NCI-H2029 (cell line): ENCODE measurements at places on chromosomes 7 and 10.

GRCh38 chr7:20232848-20233247 is 15.7 kb upstream of the MACC1 start:
- DNase-seq, result no peak

- no peak for DNase-seq
Observed at GRCh38 chr7:1018334-1018695, 26.0 kb upstream of the GPR146 start.

GRCh38 chr10:43094085-43094484 is 17.2 kb downstream of the RET start:
- DNase-seq, result no peak

DNA sequence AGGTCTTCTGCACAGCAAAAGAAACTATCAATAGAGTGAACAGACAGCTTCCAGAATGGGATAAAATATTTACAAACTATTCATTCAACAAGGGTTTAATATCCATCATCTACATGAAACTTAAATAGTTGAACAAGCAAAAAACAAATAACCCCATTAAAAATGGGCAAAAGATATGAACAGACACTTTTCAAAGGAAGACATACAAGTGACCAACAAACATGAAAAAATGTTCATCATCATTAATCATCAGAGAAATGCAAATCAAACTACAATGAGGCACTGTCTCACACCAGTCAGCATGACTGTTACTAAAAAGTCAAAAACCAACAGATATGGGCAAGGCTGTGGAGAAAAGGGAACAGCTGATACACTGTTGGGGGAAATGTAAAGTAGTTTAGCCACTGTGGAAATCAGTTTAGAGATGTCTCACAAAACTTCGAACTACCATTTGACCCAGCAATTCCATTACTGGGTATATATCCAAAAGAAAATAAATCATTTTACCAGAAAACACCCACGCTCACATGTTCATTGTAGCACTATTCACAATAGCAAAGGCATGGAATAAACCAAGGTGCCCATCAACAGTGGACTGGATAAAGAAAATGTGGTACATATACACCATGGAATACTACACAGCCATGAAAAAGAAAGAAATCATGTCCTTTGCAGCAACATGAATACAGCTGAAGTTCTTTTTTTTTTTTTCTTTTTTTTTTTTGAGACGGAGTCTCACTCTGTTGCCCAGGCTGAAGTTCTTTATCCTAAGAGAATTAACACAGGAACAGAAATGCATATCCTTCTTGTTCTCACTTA is 172.6 kb downstream of the KLF6 start:
- no peak for DNase-seq

DNA sequence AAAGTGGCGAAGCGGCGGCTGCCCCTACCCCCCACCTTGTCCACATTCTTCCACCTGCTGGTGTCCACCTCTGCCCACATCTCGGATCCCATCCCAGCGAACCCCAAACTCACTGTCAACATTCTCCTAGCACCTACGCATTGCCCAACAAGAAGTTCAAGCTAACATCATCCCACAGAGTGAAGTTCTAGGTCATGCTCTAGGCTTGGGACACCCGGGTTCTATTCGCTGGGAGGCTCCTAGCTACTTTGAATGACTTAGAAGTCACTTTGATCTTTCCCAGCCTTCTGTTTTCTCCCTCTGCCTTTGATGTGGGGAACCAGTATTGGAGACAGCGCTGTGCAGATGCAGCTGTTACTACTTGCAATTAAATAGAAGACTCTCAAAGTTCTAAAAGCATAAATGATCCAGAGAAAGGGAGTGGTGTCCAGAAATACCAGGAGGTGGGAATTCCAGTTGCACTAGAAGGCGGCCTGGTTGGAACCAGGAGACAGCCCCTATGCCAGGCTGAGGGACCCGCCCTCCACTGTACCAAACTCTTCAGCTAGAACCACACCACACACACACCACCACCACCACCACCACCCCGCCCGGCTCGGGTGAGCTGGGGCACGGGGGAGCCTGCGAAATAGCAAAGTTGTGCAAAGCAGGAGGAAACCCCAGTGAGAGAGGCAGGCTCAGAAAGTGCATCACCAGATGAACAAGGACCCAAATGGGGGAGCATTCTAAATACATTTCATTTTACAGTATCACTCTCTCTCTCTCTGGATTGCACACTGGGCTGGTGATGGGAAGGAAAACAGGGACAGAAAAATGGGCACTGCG is 5.5 kb upstream of the VGF start:
- no peak for DNase-seq

DNA sequence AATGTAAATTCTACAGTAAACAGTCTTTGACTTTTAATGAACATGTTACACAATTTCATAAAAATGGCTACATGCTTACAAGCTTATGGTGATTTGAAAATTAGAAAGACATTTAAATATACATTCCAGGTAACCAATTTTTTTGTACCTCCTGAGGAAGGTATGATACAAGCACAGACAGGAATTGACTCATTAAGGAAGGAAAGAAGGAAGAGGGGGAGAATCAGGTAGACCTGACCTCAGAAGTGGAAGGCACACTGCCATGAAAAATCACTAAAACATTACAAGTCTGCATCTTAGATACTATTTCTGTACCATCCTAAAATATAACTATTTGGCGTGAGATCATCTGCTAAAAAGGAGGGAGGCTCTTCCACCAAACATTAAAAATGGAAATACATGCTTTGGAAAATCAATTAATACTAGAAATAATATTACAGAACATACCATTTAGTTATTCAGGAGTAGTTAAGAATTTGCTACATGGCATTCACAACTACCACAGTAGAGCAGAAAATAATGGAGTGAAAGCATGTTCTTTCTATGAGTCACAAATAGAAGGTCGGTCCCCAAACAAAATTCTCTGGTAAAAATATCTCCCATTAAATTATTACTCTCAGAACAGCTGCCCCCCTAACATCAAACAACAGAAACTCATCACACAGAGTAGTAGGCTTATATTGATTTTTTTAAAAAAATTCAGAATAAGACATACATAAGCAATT is 15.2 kb downstream of the RAB11FIP2 start:
- DNase-seq, result no peak

DNA sequence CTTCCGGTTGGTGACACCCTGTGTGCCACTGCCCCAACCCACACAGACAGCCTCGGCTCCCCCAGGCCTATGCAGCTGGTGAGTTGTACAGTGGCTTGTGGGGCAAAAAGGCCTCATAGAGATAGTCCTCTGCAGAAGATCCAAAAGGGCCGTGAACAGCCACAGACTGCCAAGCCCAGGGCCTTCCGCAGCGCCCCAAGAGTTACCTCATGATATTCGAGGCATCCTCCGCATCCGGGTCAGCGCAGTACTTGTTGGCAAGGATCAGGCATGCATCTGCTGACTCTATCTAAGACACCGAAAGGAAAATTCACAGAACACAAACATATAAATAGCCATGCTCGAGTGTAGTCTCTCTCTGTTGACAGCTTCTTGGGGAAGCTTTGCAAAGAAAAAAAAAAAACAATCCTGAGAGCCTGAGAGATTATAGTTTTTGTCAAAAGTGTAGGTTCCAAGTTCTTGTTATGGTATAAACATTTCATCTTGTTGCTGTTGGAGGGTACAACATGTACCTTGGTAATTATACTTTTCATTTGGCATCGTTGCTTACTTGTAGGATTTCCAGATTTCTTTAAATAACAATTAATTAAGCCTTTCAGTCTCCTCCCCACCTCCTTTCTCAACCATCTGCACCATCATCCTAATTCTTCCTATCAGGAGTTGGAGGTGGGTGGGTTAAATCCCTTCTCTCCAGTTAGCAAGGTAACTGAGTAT is 553.0 kb downstream of the KCNMA1 start:
- no peak for DNase-seq

DNA sequence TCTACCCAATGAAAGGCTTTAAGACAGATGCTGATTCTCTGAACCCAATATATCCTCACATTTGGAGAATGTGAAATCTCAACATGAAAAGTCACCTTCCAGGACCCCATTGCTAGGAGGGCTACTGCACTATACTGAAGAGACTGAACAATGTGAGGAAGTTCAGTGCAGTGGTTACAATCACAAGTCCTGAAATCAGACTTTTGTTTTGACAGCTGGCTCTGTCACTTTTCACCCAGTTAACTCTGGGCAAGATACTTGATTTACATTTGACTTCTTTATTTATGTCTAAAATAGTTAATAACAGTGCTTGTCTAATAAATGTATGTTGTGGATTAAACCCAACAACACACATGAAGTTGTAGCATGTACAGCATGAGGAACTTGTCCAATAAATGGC is 14.8 kb upstream of the VWDE start:
- DNase-seq, result no peak

GRCh38 chr10:1716839-1717238 is 20.5 kb downstream of the ADARB2 start:
- no peak for DNase-seq

DNA sequence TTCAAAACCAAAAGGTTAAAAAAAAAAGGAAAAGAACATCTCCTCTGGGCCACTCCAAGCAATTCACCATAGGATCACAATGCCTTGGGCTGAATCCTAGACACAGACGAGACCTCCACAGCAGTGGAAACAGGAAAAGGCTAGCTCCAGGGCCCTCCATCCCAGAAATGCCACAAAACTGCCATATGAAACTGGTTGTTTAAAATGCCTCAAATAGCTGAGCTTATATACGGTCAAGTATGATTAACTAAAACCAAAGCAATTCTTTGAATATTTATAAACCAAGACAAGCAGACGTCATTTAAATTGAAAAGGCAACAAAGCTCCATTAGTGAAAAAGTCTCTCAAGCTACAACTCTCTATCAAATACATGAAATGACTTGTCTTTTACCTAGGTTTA is 63.1 kb downstream of the DOCK4 start:
- no peak for DNase-seq

- DNase-seq, result no peak
Observed at GRCh38 chr10:105875050-105875449, 1234.0 kb downstream of the SORCS3 start.

GRCh38 chr7:2162959-2163358 is 69.8 kb downstream of the MAD1L1 start:
- no peak for DNase-seq

- no peak for DNase-seq
Observed at GRCh38 chr7:154649434-154649833, 353.5 kb downstream of the PAXIP1 start.
